ENCODE measurements at places on chromosomes 7 and 10.

DNA sequence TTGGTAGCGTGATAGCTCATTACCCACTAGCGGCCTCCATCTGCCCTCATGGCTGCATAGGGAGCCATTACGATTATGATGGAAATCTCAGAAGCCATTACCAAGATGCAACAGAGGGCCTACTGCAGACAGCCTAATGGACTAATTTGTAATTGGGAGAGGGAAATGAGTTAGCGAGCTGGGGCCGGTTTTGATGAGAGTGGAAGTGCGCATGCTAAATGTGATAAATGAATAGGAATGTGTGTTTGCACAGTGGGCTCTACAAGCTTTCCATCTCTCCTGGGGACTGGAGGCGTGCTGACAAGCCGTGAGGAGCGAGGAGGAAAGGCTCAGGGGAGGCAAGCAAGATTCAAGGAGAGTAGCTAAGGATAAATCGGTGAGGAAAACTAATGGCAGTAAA, 644.5 kb upstream of the GALNT17 start:
- DNase-seq: no peak

DNA sequence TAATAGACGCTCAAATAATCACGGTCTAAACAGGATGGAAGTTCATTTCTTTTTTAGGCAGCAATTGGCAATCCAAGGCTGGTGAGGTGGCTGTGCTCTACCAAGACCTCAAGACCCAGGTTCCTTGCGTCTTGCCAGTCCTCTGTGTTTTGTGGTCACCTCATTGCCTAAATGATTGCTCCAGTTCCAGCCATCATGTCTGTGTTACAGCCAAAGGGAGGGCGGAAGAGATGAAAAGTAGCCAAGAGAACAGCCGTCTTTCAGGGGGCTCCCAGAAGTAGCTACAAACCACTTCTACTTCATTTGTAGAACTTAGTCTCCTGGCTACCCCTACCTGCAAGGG, 19.2 kb upstream of the C10orf67 start:
- DNase-seq: no peak

DNA sequence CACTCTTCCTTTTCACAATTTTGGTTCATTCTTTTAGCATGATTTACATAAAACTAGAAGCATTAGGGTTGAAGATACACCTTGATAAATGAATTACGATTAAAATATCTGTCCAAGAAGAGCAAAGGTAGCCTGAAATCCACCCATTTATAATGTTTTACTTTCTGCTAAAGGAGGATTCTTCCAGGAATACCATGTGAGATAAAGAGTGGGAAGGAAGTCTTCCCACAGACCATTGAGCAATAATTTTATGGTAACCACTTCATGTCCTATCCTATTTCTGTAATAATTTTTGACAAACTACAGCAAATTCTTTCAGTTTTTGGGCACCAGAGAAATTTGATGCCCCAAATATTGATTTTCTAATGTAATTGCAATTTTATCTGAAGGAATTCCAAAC, 150.6 kb upstream of the STEAP4 start:
- DNase-seq: no peak

DNA sequence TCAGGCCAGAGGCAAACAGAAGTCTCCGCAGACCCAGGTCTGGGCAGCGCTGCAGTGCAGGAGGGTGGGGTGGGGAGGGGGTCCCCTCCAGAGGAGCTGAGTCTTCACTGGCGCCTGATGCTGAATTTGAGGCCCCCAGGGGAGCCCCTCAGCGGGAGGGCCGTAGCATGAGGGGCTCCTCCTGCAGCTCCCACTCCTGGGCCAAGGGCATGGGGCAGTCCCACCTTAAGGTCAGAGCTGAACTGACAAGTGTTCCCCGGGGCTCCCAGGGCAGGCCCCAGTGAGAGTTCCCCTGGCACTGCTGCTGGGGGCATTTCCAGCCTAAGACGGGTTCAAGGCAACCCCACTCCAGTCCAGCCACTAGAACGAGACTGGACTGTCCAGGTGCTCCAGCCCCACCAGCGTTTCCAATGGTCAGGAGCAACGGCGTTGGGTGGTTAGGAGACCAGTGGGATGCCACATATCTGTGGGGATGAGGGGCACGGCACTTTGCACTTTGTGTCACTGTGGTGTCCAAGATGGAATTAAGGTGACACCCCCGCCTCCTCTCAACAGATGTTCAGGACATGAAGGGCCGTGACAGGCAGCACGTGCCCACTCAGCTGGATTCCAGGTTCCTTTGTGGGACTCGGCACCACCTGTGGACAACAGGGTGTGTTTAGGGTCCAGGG, 139.1 kb downstream of the PTPRN2 start:
- DNase-seq: no peak

- DNase-seq: no peak
Measured at GRCh38 chr7:91055219-91055618, 209.0 kb upstream of the FZD1 start.

- DNase-seq: no peak
Measured at GRCh38 chr7:26298472-26299058, 6.9 kb downstream of the SNX10 start.

DNA sequence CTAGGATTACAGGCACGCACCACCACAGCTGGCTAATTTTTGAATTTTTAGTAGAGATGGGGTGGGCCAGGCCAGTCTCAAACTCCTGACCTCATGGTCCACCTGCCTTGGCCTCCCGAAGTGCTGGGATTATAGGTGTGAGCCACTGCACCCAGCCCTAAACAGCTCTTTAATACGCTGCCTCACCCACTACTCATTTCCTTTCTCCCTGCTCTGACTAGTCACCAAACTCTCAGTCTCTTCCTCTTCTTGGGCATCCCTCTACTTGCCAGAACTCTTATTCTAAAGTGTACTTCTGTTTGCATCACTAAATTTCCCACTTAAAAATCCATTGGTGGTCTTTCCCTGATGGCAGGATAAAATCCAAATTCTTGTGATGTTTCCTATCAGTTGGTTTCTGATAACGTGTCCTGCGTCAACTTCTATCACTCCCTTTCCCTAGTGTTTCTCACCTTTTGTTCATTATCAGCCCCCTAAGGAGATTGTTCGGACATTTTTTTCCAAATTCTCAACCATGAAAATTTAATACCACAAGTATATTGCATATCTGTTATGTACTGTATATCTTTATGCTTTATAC, 124.7 kb downstream of the CUBN start:
- no peak for DNase-seq

GRCh38 chr7:6654842-6655610, 17.9 kb downstream of the ZNF316 start:
- DNase-seq: peak; percentile 6

GRCh38 chr7:45191396-45191795, 33.8 kb downstream of the RAMP3 start:
- DNase-seq: no peak

GRCh38 chr7:157097569-157097968, 41.2 kb upstream of the UBE3C start:
- no peak for DNase-seq

- no peak for DNase-seq
Measured at GRCh38 chr10:87068281-87068680, 26.4 kb downstream of the GLUD1 start.

DNA sequence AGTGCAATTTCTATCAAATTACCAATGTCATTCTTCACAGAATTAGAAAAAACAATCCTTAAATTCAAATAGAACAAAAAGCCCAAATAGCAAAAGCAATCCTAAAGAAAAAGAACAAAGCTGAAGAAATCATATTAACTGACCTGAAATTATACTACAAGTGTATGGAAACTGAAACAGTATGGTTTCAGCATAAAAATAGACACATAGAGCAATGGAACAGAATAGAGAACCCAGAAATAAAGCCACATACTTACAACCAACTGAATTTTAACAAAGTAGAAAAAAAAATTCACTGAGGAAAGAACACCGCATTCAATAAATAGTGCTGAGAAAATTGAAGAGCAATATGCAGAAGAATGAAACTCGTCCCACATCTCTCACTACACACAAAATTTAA, 142.0 kb upstream of the CHRM2 start:
- no peak for DNase-seq

DNA sequence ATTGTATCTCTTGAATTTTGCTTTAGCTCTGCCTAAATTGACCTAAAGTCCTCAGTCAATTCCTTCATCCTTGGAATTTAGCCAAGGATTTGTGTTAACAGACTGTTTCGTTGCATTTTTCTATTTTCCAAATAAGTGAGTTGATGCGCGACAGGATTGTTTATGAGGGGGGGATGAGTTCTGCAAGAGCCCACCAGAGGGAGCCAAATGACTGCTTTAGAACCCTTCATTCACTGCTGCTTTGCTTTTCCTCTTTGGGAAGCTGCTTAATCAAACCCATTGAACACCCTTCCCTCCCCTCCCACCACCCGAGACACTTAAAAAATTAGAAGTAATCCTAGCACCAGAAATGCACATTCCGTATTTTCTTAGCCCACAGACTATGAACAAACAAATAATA, 33.7 kb upstream of the PTF1A start:
- peak; percentile 59 for DNase-seq

DNA sequence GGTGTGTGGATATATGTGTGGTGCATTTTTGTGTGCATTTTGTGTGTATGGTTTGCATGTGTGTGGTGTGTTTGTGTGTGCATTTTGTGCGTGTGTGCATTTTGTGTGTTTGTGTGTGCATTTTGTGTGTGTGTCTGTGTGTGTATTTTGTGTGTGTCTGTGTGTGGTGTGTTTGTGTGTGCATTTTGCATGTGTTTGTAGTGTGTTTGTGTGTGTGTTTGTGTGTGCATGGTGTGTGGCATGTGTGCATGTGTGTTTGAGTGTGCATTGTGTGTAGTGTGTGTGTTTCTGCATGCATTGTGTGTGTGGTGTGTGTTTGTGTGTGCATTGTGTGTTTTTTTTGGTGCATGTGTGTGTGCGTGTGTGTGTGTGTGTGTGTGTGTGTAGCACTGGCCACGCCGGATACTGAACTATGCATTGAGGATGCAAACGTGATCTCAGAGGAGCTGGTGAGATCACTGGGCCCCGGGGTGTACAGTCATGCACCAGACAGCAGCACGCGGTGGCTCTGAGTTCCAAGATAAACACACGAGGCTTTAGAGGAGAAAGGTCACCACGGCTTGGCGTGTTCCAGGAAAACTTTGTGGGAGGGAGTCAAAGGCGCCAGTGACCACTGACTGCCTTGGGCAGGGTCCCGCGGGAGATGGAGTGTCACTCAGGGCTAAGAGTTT, 106.6 kb upstream of the SHH start:
- no peak for DNase-seq

All from B cell (primary cell).